ENCODE measurements at places on chromosomes 11 and 22.

- DNase-seq, result no peak
Measured at GRCh38 chr11:68941324-68942094, 37.8 kb downstream of the IGHMBP2 start.

DNA sequence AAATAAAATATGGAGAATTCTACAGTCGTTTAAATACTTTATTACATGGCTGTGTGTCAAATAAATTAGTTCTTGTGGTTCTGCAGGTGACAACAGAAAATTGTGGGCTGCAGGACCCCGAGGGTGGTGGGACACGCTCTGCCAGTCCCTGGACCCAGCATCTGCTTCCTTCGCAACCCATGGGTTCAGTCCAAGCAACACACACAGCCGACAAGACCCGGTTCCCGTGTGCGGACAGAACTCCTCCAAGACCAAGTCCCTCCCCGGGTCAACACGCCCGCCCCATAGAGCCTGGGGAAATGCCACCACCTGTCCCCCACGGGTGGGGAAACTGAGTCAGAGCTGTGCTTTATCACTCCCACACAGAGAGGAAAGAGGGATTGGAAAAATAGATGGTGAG is 238.9 kb downstream of the BRD1 start:
- DNase-seq, result no peak

- DNase-seq, result no peak
Measured at GRCh38 chr11:14378171-14378570, 19.2 kb upstream of the RRAS2 start.

DNA sequence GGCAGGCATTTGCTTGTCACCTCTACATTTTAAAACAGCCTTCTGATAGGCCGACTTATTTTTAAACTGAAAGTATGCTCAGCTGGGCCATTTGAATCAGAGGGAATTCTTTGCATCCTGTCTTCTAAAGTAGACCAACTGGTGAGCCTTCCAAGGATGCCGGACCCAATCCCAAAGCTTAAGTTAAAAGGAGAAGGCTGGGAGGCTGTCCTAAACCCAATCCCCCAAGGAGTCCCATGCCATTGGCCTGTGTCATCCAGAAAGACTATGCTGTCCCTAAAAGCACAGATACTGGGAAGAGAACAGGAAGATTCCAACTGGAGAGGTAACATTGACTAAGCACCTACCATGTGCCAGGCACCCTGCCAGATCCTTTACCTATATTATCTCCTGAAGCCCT is 18.0 kb downstream of the TENM4 start:
- no peak for DNase-seq

DNA sequence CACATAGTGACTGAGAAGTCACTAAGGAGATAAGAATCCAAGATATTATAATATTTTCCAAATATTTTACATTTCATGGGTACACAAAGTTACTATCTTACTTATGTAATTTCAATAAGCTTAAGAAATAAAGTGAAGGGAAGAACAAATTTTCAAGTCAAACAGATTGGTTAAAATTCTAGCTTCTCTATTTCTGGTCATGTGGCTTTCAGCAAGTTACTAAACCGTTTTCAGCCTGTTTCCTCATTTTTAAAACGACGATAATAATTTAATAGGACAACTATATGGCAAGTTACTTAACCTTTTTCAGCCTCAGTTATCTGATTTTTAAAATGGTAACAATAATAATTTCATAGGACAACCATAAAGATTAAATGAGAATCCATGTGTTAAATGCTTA is 15.6 kb downstream of the DCUN1D5 start:
- no peak for DNase-seq

All from stimulated activated CD8-positive, alpha-beta memory T cell treated with anti-CD3 and anti-CD28 coated beads, Interleukin-7, amount 100 ng/mL, for 4 hours (primary cell).